ENCODE measurements at places on chromosomes 4 and X.

DNA sequence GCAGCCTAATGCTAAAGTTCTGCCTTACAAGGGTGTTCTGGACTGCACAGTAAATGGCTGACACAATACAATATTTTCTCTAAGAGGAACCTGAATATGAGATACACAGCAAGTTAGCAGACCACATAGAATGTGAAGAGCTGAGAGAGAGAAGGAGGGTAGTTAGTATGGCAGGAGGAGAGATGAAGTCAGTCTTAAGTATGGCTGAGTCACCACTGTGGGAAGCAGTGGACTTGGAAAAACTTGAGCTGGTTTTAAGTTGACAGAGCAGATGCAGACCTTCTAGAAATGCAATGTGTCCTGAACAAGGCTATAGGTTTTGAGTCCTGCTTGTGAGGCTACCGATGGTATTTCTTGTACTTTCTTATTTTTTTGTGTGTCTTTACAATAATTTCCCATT, 172.5 kb downstream of the SH2D1A start:
- no peak for DNase-seq

DNA sequence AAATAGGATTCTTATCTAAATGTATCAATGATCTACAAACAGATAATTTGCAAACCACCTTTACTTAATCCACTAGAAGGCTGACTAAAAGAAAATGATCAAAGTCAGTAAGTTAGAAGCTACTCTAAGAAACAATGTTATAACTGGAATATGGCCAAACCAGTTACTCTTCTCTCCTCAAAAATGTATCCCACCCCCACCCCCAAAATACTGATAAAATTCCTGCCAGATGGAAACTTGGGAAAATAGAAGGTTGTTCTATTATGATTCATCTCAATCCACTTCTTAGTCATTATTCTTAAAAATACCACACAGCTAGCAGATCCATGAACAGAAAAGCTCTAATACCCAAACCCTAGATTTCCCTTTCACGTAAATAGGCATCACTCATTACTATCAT, 206.4 kb downstream of the KLHL13 start:
- no peak for DNase-seq

DNA sequence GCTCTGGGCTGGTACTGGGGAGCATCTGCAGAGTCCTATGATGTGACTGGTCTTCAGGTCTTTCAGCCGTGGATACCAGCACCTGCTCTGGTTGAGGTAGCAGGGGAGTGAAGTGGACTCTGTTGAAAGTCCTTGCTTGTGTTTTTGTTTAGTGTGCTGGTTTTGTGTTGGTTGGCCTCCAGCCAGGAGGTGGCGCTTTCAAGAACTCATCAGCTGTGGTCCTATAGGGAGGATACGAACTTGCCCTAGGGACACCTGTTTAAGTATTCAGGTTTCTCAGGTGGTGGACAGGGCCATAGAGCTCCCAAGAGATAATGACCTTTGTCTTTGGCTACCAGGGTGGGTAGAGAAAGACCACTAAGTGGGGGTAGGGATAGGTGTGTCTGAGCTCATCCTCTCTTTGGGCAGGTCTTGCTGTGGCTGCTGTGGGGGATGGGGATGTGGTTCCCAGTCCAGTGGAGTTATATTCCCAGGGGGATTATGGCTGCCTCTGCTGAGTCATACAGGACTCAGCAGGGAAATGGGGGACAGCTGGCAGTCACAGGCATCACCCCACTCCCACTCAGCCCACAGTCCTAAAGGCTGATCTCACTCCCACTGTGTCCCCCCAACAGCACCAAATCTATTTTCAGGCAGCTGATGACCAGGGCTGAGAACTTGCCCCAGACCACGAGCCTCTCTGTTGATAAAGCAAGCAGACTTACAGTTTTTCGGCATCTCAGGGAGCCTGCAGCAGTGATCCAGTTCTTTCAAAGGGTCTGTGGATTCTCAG, 24.1 kb downstream of the MSMO1 start:
- DNase-seq = no peak

- no peak for DNase-seq
These were observed 69.2 kb upstream of the PNPLA4 start for GRCh38 chrX:7996414-7996813.

Measured in AG09319 (cell line).